LoVo (cell line): ENCODE measurements at places on chromosomes 4 and X.

- no peak for DNase-seq
These were observed 33.1 kb downstream of the FTHL17 start for GRCh38 chrX:31038575-31039326.

- peak; percentile 57 for DNase-seq
These were observed 538 bp downstream of the STBD1 start for GRCh38 chr4:76306882-76307659.

DNA sequence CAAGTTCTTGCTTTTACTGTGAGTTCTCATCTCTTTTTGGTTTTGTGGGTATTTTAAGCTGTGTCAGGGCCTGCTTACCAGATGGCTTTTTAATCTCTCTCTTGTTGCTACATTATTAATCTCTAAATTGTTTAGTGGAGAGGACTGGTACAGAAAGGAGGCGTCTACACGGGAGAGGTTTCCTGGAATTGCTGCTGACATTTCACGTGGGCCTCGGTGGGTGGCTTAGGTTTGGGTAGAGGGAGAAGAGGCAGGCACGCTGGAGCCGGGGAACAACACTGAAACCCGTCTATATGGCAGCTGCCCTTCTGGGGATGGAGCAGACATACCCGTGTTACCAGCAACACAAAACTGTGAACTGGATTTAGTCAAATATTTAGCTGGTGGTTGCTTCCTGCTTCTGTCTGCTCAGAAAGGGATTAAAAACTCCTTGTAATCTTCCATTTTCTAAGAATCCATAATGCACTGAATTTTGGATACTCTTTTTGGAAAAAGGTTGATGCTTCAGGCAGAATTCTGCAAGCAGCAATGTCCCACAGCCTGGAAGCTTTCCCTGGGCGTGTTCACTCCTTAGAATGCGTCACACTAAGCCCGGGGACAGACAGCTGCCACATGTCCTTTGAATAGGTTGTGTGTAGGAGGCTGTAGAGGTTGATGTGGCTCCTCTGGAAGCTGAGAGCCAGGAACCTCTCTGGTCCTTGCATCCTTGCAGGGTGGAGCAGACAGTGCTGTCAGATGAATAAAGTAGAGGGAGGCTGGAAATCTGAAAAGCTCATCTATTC lies 199.8 kb upstream of the GATB start:
- DNase-seq, result no peak

DNA sequence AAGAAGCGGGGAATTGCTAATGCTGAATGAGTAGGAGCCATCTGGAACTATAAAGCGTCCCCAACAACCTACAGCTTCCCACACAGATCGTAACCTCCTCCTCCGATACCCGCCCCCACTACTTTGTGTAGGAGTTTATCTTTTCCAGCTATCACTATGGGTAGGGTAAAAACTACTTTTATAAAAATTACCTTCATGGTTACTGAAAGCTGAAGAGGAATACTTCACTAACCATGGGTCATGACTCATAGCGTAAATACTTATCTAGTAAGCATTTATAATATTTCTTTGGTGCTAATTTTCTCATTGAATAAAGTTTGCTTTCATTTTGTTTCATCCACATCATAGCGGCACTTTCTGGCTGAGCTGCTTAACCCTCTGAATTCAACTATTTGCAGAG lies 79.4 kb upstream of the TNIP3 start:
- no peak for DNase-seq

DNA sequence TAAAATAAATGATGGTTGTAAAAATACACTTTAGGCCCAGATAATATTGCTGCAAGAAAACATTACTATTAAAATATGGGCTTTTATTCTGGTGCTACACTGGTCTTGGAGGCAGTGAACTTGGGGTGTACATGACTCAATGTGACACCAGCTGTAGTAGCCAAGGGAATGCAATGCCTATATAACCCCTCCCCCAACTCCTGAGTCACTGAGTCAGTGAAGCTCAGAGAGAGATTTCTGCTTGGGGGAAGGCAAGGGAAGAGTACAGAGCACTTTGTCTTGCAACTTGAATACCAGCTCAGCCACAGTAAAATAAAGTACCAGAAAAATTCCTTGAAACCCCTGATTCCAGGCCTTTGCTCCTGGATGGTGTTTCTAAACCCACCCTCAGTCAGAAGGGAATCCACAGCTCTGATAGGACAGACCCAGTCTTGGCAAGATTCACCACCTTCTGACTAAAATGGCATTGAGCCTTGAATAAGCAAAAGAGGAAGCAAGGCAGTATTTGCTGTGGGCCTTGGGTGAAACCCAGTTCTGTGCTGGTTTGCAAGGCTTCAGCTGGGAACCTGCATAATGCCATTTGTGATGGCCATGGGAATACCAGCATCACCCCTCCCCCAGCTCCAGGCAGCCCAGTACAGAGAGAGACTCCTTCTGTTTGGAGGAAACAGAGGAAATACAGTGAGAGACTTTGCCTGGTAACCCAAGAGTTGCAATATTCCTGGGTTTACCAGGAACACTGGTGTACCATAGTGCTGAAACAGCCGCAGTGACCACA lies 209.9 kb downstream of the IQCM start:
- DNase-seq, result no peak
